Osteoblast (primary cell): ENCODE measurements at places on chromosomes 5 and 9. TPM values are rescaled to one million over a fixed set of nuclear protein-coding genes. Genes with fewer than 3 reads are reported as not detected.

The CNTNAP3 gene
- total RNA-seq, result 0.88 and 1.4 TPM in 2 replicates

The LTC4S gene
- 1.4 and 1.5 TPM in 2 replicates for total RNA-seq

The ORM2 gene
- total RNA-seq, result not detected in 2 replicates

The ARHGEF39 gene
- 0.36 and 0.88 TPM in 2 replicates for total RNA-seq

The LRRC19 gene
- under 0.01 TPM in 2 replicates for total RNA-seq
